ENCODE measurements at places on chromosomes 5 and 9.

DNA sequence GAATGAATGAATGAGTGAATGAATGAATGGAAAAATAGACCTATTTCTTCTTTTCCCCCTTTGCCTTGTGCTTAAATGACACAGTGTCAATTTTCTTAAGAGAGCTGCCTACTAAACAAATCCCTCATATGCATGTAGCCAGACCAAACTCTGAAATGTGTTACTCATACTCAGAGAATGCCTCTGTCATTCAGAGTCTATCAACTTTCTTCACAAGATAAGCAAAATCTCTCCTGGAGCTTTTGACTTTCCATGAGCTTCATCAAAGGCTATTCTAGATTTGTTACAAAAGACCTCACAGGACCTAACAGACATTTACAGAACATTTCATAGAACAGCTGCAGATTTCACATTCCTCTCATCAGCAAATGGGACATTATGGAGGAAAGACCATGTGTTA lies 275.7 kb upstream of the MSX2 start:
- DNase-seq = no peak

DNA sequence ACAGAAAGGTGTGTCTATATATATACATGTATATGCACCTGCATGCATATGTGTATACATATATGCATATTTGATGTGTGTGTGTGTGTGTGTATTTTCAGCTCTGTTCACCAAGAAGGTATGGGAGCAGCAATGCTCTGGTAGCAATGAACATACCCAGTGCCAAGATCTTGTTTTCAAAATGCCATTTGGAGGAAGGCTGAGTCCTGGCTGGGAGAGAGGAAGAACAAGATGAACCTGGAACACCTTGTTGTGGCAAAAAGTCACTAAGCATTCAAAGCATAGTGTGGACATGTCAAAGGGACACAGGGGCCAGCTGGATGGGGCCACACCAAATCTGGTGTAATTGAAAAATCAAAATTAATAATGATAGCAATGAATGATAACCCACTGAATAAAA lies 31.8 kb upstream of the NEK6 start:
- no peak for DNase-seq

DNA sequence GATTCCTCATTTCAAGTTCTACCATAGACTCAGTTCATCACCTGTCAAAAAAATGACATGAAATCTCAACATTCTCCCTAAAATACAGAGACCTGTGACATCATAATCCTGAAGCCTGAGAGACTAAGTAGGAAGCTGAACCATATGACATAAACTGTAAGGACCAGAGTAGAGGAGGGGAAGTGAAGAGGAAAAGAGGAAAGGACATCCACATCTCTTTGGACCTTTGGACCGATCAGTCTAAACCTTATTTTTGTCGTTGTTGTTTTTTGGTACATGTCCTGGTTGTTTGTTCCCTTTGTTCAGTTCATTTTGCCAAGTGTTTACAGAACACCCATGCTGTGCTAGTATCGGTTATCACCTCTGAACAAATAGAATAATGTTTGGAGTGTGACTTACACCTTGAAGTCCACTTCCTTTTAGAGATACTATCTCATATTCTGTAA lies 41.9 kb downstream of the LURAP1L start:
- DNase-seq = no peak

GRCh38 chr5:123344816-123345426 lies 78.3 kb downstream of the CEP120 start:
- DNase-seq = no peak

GRCh38 chr5:143200781-143201398 lies 202.6 kb downstream of the NR3C1 start:
- no peak for DNase-seq

GRCh38 chr5:149282027-149282965 lies 10.6 kb downstream of the AFAP1L1 start:
- no peak for DNase-seq

DNA sequence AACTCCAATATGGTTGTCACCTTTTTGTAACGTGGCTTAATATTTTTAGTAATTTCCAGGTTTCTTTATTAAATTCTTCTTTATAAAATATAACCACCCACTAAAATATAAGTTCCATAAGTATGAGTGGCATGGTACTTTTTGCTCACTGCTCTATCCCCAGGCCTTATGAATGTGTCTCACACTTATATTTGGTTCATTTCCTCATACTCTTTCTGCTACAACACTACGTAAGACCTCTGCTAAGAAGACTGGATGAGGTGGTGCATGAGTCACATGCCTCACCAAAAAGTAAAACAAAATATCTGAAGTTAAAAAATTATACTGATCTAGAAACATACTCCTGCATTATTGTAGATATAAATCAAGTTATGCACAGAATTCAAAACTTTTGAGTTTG lies 400.9 kb downstream of the HCN1 start:
- DNase-seq = no peak

DNA sequence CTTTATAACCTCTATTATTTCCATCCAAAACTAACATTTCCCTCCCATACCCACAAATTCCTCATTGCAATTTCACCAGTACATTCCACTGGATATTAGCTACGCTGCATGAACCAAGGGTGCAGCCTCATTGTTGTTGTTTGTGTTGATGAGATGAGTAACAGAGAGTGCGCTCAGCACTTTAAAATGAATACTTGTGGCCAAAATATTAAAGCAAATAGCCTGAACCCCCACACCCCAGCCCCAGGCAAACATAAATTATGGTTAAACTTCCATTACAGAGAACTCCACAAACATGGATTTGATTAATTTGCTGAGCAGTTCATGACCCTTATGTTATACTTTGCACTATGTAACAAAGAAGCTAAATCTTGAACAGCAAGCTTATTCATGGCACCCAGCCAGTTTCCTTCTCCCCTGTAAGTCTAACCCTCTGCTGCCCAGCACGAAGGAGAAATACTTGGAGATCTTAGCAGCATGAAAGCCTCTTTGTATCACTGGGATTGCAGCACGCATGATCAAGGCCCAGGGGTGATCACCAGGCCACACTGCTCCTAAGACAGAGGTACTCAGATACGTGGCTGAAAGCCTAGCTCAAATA lies 205.0 kb downstream of the DOCK8 start:
- no peak for DNase-seq

DNA sequence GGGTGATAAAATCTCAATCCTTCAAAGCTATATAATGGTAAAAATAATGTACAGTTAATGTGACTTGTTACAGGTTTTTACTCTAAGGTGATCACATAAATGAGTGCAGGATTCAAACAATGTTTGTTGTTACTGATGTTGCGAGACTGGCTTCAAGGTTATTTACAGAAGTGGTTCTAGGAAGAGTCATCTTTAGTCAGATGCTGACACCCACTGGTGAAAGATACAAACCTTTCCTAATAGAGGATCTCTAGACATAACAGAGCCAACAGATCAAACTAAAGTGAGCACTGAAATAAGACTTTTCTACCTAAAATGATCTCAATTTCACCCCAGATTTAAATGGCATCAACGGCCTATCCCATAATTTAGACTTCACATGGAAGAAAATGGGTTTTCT lies 20.2 kb downstream of the ARSB start:
- no peak for DNase-seq

DNA sequence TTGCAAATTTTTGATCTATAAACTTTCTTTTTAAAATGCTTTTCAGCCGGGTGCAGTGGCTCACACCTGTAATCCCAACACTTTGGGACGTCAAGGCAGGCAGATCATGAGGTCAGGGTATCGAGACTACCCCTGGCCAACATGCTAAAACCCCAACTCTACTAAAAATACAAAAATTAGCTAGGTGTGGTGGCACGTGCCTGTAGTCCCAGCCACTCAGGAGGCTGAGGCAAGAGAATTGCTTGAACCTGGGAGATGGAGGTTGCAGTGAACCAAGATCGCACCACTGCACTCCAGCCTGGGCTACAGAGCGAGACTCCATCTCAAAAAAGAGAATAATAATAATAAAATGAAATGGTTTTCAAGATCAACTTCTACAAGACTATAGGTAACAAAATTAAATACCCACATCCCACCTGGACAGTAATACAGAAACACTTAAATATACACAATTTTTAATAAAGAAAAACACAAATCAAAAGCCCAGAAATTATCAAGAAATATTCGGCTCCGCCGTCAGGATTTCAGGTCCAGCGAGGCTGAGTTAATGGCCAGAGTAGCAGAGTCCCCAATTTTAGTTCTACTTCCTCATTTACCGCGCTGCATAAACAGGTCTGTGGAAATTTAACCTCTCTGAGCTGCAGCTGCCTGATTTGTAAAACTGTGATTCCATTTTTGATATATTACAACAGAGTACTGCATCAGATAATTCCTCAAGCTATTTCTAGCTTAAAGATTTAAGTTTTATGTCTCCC lies 4.0 kb downstream of the TUT7 start:
- no peak for DNase-seq

DNA sequence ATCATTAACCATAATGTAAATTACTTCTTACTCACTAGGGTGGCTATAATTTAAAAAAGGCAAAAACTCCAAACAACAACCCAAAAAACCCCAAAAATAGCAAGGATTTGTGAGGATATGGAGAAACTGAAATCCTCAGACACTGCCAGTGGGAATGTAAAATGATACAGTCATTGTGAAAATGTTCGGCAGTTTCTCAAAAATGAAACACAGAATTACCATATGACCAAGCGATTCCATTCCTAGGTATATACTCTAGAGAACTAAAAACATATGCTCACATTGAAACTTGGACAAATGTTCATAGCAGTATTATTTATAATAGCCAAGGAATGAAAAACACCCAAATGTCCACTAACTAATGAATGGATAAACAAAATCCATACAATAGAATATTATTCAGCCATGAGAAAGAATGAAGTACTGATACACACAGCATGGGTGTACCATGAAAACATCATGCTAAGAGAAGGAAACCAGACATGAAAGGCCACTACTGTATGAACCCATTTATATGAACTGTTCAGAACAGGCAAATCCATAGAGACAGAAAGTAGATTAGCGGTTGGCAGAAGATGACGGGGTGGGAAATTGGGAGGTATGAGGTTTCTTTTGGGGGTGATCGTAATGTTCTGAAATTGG lies 119.1 kb downstream of the MAPKAP1 start:
- no peak for DNase-seq

- no peak for DNase-seq
Observed at GRCh38 chr5:121691478-121691877, 160.2 kb upstream of the FTMT start.

DNA sequence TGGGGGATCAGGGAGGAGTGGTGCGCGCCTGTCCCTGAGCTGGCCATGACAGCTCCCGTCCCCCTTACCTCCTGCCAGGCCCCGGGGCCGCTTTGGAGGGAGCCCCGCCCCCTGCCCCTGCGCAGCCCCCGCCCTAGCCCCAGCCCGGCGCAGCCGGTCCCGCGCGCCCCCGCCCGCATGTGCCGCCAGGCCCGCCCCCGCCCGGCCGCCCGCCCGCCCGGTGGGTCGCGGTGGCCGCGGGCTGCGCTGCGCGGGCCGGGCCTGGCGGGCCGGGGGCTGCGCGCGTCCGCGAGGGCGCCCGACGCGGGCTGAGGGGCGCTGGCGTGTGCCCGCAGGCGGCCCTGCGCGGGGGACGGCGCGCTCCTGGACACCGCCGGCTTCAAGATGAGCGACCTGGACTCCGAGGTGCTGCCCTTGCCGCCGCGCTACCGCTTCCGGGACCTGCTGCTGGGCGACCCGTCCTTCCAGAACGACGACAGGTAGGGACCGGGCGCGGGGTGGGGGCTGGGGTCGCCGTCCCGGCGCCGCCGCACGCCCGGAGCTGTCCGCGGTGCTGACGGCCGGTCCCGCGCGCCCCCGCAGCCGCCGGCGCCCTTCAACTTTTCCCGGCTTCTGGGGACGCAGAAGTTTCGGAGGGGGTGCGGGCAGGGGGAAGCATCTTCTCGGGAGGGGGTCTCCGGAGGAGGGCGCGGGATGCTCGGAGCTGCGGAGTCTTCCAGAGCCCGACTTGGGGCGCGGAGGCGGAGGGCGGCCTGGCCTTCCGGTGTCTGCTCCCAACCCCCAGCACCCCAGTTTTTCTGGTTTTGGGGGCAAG lies 12.5 kb downstream of the KCNT1 start:
- DNase-seq = no peak

DNA sequence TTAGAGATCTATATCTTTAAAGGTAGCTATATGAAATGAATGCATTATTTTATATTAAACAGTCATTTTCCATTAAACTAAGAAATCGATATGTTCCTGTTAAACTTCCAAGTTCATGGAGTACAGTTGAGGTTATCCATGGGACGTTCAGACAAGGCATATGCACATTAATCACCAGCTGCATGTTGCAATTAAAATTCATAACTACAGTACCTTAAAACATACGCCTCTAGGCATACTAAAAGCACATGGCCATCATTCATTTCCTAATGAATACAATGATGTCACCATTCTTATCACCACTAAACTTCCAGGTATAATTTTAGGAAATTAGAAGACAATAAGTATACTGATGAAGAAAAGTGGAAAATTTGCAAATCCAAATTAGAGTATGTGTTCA lies 174.3 kb downstream of the CDH12 start:
- no peak for DNase-seq

DNA sequence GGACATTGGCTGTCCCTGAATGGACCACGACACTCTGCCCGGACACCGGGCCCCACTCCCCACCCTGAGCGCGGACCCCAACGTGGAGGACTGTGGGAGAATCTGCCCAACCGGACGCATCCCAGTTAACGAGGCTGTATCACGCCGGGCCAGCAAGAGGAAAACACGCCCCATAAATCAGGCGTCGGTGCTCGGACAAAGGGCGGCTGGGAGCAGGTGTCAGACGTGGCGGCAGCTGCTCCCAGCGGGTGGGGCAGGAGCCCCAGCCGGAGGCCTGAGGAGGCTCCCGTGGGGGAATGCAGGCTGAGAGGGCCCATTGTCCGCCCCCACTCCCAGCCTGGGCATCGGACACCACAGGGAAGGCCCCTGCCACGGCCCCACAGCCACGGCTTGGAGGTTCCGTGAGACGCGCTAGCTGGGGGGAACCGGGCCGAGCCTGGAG lies 19.2 kb downstream of the NOTCH1 start:
- no peak for DNase-seq

GRCh38 chr5:73264631-73265030 lies 91.6 kb downstream of the TMEM174 start:
- DNase-seq = no peak

DNA sequence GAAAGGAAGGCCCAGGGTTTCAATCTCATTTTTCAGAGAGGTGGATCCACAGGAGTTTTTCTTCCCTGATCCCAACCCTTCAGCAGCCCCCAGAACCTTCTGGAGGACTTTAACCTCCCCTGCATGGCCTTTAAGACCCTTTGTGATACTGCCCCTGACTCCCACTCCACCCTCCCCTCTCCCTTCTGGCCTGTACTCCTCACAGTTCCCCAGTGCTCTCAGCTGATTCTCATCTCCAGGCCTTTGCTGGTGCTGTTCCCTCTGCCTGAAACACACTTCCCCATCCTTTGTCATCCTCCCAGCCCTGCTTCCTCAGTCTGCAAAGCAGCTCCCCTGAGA lies 18.5 kb downstream of the NEURL1B start:
- no peak for DNase-seq
